H7 (cell line): ENCODE measurements at places on chromosomes 3 and 15. TPM values are rescaled to one million over a fixed set of nuclear protein-coding genes. Genes with fewer than 3 reads are reported as not detected.

The CSNK1G1 gene
- total RNA-seq, result 8.9 and 15.7 TPM in 2 replicates

The CTXND1 gene
- 0.15 TPM in 1 of 2 replicates, not detected in the other for total RNA-seq

The DHFR2 gene
- 1.0 and 1.4 TPM in 2 replicates for total RNA-seq

- DNase-seq, result no peak
These were observed 293.3 kb downstream of the MEX3B start for GRCh38 chr15:81752546-81752942.

GRCh38 chr15:66128116-66128680 lies 125.4 kb downstream of the MEGF11 start:
- DNase-seq, result no peak

DNA sequence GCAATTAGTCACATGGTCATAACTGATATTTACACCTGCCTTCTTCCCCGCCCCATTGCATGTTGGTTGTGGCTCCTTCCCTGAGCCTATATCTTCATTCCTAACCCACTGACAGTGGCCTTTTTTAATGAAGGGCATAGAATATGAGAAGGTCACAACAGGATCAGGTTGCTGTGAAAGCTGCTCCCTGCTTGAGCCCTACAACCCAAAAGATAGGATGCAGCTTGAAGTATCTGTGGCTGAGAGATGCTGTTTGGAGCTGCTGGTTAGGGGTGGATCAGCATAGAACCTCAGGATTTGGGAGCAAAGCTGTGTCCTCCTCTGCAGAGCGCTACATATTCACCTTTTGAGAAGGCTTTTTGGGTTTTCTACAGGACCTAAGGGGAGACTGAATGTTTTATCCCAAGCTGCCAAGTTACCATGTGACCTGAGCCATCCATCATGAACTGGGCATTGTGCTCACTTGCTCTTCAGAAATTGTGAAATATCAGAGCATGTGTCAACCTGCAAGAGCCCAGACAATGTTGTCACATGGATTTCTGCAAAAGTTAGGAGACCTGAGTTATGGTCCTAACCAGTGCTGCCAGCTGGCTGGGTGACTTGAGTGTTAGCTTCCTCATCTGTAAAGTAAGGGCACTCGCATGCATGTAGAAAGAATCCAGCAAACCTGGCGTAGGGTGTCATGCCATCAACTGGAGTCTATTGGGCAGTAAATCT lies 49.8 kb upstream of the ARL8B start:
- DNase-seq, result no peak

DNA sequence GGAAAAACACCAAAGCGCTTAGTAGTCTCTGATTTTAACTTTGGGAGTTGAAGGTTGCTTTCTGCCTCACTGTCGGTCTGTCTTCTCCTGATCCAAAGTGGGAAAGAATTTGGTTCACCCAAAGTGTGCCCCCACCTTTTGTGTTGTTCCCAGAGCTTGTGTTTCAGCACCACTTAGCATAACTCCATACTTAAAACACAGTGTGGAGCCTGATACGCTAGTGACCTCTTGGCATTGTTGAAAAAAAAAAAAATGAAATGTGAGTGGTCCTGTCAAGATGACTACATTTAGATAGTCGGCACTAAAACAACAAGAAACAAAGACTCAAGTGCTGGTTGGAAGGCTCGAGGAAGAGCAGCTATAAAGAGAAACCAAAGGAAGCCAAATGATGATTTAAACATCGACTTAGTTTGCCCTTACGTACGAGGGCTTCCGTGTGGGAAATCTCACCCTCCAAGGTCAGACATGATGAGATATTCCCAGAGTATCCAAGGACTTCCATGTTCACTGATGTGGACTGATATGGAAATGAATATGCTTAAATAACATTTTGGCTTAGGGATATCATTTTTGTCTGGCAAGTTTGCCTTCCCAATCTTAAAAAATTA lies 178.8 kb downstream of the MEIS2 start:
- no peak for DNase-seq
